Muscle of leg (tissue), 16 donors: ENCODE measurements at places on chromosomes 4 and X. TPM values are rescaled to one million over a fixed set of nuclear protein-coding genes. Genes with fewer than 3 reads are reported as not detected.

GRCh38 chrX:43706786-43707370 lies 50.8 kb downstream of the MAOA start:
- peaks cover 3% of the 10 kb centered on the region for H3K27me3 ChIP-seq
- H3K27ac ChIP-seq: no peak overlapping the region
- no peaks in the 10 kb centered on the region for H3K36me3 ChIP-seq
- H3K4me3 ChIP-seq: no peak overlapping the region

DNA sequence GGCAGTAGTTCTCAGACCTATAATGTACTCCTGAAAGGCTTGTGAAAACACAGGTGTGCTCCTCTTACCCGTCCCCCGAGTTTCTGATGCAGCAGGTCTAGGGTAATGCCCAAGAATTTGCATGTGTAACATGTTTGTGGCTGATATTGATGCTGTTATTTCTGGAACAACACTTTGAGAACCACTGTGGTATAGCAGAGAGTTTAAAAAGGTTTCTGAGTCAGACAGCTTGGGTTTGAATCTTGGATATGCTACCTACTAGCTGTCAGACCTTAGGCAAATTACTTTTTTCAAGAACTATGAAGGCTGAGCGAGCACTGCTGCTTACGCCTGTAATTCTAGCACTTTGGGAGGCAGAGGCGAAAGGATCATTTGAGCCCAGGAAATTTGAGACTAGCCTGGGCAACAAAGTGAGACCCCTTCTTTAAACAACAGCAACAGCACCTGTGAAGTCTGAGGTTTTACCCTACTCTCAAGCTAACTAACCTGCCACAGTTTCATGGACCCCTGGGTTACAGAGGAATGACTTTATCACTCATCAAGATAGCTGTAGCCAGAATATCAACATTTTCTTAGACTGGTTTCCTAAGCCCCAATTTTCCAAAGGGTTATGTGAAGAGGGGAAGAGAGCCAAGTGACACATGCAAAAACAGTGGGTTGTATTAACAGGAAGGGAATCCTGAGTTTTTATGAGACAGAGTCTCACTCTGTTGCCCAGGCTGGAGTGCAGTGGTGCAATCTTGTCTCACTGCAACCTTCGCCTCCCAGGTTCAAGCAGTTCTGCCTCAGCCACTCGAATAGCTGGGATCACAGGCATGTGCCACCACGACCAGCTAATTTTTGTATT lies 5.1 kb downstream of the AFF1 start:
- H3K4me1 ChIP-seq: peaks cover 14% of the 10 kb centered on the region
- H3K27ac ChIP-seq: no peak overlapping the region
- no peak for DNase-seq
- no peaks in the 10 kb centered on the region for H3K36me3 ChIP-seq

GRCh38 chr4:772118-772517 lies 53.8 kb downstream of the CPLX1 start:
- no peak for DNase-seq
- peaks cover 16% of the 10 kb centered on the region for H3K4me1 ChIP-seq
- no peak overlapping the region for H3K4me3 ChIP-seq
- H3K27me3 ChIP-seq: no peaks in the 10 kb centered on the region
- H3K36me3 ChIP-seq: peaks cover 65% of the 10 kb centered on the region

DNA sequence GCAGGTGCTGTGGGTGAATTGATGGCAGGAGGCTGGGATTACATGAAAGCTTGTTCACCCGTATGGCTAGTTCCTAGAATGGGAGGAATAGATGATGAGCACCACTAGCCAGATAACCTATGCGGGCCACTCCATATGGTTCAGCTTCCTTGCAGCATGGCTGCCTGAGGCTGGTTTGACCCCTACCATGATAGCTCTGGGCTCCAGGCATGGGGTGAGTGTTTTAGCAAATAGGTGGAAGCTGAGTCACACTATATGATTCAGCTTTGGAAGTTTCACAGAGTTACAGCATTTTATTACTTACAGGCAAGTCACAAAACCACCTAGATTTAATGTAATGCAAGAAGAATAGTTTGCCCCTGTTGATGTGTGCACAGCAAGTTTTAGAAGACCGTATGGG lies 603.2 kb downstream of the STIM2 start:
- H3K27ac ChIP-seq: no peak overlapping the region
- no peak overlapping the region for H3K4me3 ChIP-seq
- no peak for DNase-seq
- H3K36me3 ChIP-seq: no peaks in the 10 kb centered on the region
- no peaks in the 10 kb centered on the region for H3K27me3 ChIP-seq

DNA sequence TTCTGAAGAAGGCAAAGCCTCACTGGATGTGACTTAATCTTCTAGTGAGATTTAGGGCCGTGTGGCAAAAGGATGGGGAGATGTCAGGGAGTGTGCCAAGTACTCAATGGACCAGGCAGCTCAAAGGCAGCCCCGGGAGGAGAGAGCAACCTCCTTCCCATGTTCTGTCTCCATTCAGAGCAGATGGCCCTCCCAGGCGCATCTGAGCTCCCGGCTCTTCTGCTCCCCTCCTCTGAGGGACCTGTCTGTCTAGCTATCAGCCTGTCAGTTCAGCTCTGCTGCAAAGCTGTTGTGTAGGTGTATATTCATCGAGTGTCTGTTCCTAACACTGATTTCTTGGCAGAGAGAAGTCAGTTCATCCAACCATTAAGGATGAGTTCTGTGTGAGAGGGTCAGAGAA lies 10.9 kb upstream of the PORCN start:
- H3K27me3 ChIP-seq: peaks cover 2% of the 10 kb centered on the region
- H3K4me1 ChIP-seq: no peaks in the 10 kb centered on the region
- H3K4me3 ChIP-seq: no peak overlapping the region
- no peaks in the 10 kb centered on the region for H3K36me3 ChIP-seq

DNA sequence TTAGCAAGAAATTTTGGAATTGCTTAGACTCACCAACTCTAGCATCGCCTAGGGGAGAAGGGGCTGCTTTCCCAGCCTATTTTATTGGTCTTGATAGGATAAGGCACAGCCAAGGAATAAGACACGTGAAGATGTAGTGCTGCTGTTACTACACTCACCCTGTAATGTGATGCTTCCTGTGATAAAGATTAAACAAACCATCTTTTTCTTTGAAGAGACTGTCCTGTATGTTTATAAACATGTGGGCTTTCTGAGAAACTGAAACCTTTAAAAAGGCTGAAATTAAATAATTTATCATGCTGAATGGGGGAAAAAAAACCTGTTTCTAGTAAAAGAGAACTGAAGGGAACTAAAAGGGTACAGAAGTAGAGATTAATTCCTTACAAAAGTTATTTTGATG lies 13.2 kb downstream of the TAPT1 start:
- H3K27ac ChIP-seq: no peak overlapping the region
- peaks cover 21% of the 10 kb centered on the region for H3K36me3 ChIP-seq
- peaks cover 3% of the 10 kb centered on the region for H3K4me1 ChIP-seq
- no peak overlapping the region for H3K4me3 ChIP-seq

VCX3B gene
- not detected for total RNA-seq

GRCh38 chr4:93743022-93743421 lies 85.5 kb upstream of the ATOH1 start:
- no peaks in the 10 kb centered on the region for H3K4me1 ChIP-seq
- no peaks in the 10 kb centered on the region for H3K27me3 ChIP-seq
- H3K36me3 ChIP-seq: no peaks in the 10 kb centered on the region
- DNase-seq: no peak
- H3K27ac ChIP-seq: no peak overlapping the region

GRCh38 chr4:16194214-16194613 lies 32.1 kb downstream of the TAPT1 start:
- no peaks in the 10 kb centered on the region for H3K4me1 ChIP-seq
- H3K4me3 ChIP-seq: no peak overlapping the region
- H3K27ac ChIP-seq: no peak overlapping the region
- no peaks in the 10 kb centered on the region for H3K27me3 ChIP-seq
- DNase-seq: peak; percentile 77

DNA sequence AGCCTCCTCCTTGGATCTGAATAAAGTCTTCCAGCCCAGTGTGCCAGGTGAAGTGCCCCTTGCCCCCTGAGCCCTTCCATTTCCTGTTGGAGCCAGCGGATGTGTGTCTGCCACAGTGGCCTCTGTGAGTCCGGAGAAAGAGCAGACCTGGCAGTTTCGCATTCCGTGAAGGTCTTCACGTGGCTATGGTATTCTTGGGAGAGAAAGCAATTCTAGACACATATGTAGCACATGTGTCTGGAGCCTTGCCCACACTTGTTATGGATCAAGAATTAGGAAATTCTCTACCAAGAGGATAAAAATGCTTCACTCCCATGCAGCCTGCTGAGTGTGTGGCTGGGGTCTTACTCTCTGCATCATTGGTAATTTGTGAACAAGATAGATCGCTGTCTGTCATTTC lies 130.9 kb downstream of the REPS2 start:
- no peaks in the 10 kb centered on the region for H3K36me3 ChIP-seq
- H3K4me1 ChIP-seq: peaks cover 9% of the 10 kb centered on the region
- DNase-seq: peak; percentile 66
- H3K27ac ChIP-seq: peak overlapping the region; percentile 84
- H3K4me3 ChIP-seq: no peak overlapping the region

- no peaks in the 10 kb centered on the region for H3K4me1 ChIP-seq
- H3K27ac ChIP-seq: no peak overlapping the region
These were observed 30.0 kb upstream of the SLC9A7 start for GRCh38 chrX:46788902-46789301.

SPANXN3 gene
- total RNA-seq: not detected

DNA sequence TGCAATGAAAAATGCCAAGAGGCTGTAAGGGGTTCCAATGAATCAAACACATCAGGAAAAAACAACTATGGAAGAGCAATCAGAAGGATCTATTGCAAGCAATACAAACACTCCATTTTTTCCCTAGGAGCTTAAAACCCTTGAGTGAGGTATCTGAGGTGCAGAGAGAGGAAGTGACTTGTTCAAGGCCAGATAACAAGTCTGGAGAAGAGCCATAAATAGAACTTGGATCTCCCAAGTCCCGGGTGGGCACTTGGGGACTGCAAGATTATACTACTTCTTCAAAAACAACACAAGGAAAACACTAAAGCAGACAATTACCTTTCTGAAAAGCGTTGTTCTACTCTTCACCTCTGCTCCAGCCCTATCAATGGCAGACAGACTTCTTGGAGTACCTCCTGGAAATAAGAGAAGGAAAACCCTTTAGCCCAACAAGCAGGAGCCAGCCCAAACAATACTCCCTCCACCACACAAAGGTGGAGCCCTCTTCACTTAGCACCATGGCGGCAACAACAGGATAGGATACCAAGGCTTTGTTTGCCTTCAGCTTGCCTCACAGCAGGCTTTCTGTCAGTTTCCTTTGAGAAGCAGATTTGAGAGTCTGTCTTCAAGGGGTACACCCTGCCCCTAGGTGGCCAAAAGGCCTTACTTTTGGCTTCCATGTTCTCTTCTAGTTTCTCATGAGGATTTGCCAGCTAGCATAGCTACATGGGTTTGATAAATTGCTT lies 26.0 kb downstream of the AIFM1 start:
- no peak for DNase-seq
- H3K27ac ChIP-seq: no peak overlapping the region
- H3K4me1 ChIP-seq: no peaks in the 10 kb centered on the region
- H3K27me3 ChIP-seq: peaks cover 2% of the 10 kb centered on the region
- peaks cover 39% of the 10 kb centered on the region for H3K36me3 ChIP-seq
- no peak overlapping the region for H3K4me3 ChIP-seq

DNA sequence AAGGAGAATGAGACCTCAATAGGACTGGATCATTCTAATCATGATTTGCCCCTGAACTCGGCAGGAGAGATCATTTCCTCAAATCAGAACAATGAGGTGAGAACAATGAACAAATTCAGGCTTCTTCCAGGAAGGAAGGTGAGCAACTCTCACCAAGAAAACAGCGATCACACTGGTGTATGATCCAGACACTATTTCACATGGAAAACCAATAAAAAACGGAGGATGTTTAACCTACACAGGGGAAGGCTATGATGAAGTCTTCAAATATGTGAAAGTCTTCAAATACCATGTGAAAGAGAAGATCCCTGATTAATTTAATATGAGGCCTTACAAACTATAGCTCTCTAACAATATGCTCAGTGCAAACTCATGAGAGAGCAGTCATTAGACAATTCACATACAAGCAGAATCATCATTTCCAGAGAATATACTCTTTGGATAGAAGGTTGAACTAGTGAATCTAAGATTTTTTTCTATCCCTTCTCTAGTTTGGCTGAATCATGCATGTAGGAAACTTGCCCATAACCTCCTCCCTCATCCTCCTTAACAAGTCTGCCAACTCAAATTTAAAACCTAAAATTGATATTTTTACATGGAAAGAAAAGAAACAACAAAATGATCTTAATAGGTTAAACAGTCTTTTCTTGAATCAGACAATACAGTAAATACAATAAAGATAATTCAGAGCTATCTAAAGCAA lies 122.5 kb downstream of the ADAMTS3 start:
- no peak overlapping the region for H3K27ac ChIP-seq
- H3K4me3 ChIP-seq: no peak overlapping the region

PAGE5 gene
- total RNA-seq: not detected

SMIM10 gene
- 9.3 TPM for total RNA-seq

- H3K4me3 ChIP-seq: peak overlapping the region; percentile 42
- H3K36me3 ChIP-seq: no peaks in the 10 kb centered on the region
- H3K27me3 ChIP-seq: peaks cover 50% of the 10 kb centered on the region
- peak overlapping the region; percentile 78 for H3K27ac ChIP-seq
These were observed 1.1 kb downstream of the ARHGAP36 start for GRCh38 chrX:131059246-131059645.

DNA sequence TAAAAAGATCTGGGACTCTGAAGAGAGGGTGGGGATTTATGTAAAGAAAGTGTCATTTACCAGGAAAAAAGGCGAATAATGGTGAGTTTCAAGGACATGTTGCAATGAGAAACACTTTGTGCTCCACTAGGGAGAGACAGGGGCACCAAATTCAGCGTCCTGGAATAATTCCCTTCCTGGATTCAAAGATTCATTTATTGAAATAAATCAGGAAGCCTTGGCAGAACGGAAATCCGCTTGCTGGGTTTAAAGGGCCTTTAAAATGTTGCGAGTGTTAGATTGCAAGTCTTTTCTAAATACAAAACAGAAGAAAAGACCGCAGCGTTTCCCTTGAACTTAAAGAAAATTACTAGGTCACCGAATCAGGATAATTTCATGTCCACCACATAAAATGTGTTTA lies 3.8 kb upstream of the ZIC3 start:
- H3K4me1 ChIP-seq: peaks cover 12% of the 10 kb centered on the region
- H3K27ac ChIP-seq: no peak overlapping the region
- no peak overlapping the region for H3K4me3 ChIP-seq
- peaks cover 78% of the 10 kb centered on the region for H3K27me3 ChIP-seq

CT45A3 gene
- not detected for total RNA-seq

- no peaks in the 10 kb centered on the region for H3K36me3 ChIP-seq
- H3K27me3 ChIP-seq: no peaks in the 10 kb centered on the region
- no peak overlapping the region for H3K27ac ChIP-seq
These were observed 257.8 kb downstream of the FAT4 start for GRCh38 chr4:125572601-125573000.

PCDH19 gene
- total RNA-seq: 1.9 TPM

DNA sequence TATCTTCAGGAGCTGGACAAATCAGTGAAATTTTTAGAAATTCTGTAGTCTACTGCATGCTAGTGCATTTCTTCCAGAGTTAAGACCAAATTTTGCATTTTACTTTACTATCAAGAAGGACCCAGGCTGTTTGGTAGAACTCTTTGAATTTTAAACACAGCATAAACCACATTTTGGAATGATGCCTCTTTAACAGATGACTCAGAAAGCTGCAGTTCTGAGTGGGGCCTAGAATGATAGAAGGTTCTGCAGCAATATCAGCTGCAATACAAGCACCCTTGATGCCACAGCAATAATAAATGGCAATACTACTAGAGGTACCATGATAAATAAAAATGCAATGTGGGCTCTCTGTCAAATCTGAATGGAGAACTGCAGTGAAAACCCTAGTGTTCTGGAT lies 198.7 kb downstream of the TMA16 start:
- no peaks in the 10 kb centered on the region for H3K4me1 ChIP-seq
- H3K36me3 ChIP-seq: no peaks in the 10 kb centered on the region
- DNase-seq: no peak
- H3K27me3 ChIP-seq: no peaks in the 10 kb centered on the region
- no peak overlapping the region for H3K27ac ChIP-seq

CXXC4 gene
- 1.6 TPM for total RNA-seq

LRAT gene
- total RNA-seq: 0.35 TPM
